ENCODE measurements at places on chromosomes 5 and 9.

DNA sequence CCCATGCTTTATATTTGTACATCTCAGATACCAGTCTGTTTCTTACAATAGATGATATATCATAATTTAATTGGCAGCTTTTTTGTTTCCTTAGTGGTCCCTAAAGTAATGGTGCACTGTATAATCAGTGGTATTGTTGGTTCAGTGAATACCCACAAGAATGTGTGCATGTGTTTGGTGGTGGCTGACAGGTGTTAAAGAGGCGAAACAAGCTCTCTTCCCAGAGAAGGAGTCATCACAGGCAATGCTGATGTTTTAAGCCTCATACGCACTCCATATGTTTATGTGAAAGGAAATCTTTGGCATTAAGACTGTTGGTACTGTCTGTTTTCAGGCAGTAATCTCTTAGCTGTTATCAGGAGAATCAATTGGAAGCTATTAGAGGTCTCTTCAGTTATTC, 49.2 kb upstream of the KIAA1958 start:
- DNase-seq = no peak

DNA sequence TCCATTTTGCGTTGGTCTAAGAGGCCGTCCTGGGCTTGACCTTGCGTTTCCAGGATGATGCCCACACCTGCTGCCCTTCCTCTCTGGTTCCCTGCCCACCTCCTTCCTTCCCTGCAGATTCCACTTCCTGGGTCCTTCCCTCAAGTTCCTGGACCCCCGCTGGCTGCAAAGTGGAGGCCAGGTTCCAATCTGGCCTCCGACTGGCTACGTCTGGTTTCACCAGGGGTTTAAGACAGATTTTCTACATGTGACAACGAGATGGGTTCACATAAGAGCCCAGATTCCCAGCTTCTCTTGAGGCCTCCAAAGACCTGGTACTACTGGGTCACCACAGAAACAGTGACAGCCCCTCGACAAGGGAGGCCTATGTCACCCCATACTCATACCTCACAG, 2.1 kb downstream of the MGAT4B start:
- no peak for DNase-seq

DNA sequence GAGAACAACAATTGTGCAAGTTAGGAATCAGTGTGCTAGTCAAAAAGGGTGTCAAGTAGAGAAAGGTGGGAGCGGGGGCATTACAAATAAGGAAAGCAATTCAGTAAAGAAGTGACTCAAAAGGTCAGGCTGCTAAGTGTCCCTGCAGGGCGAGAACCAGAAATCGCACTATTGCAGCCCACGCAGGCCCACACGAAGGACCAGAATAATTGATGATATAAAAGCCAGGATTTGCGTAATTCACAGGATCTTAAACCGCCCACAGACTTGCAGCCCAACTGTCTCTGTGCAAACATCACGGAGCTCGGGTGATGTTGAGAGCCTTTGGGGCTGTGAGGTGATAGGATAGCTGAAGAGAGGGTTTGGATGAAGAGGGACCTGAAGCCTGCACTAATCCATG, 349.0 kb downstream of the BRINP1 start:
- DNase-seq = no peak

- no peak for DNase-seq
These were observed 62.2 kb downstream of the NTRK2 start for GRCh38 chr9:84731696-84732095.

DNA sequence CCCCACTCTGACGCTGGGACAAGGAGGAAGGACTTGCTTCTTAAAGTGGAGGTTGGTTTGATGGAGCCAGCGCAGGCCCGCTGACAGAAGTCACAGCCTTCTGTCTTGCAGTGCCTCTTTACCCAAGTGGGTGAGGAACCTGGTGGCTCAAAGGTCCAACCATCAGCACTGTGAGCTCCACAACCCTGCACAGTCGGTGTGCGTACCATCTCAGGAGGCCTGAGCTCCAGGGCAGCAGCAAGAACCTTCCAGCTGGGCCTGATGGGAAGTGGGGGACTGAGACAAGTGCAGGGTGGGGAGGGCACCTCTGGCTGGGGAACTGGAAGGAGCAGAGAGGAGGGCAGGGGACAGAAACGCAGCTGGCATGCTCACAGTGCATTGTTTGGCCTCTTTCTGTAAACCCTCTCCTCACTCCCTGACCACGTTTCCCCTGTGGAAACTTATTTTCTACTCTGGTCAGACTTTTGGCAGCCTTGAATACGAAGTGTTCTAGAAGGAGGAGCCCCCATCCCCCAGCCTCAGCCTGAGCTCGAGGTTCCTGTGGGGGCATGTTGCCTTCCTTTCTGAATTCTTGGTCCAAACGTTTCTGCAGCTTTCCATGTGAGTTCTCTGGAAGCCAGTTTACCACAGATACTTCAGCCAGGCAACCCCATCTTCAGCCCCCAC, 178.5 kb upstream of the PITX1 start:
- DNase-seq = no peak

GRCh38 chr5:152070591-152070990, 145.9 kb upstream of the GLRA1 start:
- no peak for DNase-seq

- no peak for DNase-seq
These were observed 21.0 kb upstream of the RNF180 start for GRCh38 chr5:64144425-64145215.
